ENCODE measurements at places on chromosomes 3 and 15.

GRCh38 chr15:100049936-100050876 lies 291.6 kb downstream of the ADAMTS17 start:
- H3K36me3 ChIP-seq: no peaks in the 10 kb centered on the region
- no peak overlapping the region for H3K27ac ChIP-seq
- H3K27me3 ChIP-seq: no peaks in the 10 kb centered on the region
- no peak overlapping the region for H3K4me3 ChIP-seq
- no peak for DNase-seq

DNA sequence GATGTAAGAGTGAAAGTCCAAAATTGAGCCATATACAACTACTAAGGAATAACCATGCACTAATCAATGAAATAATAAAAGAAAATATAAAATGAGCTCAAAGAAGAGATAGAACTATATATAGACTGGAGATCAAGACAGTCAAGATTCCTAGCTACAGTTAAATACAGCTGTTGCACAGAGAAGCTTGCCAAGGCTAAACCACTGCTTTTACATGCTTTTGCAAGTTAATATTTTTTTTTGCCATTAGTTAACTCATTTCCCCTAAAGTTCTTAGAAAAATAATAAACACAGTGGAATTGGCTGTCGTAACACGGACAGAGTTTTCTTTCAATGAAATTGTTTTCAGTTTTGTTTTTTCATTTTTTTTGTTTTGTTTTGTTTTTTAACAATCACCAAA lies 123.0 kb downstream of the VGLL3 start:
- no peaks in the 10 kb centered on the region for H3K4me1 ChIP-seq
- no peaks in the 10 kb centered on the region for H3K36me3 ChIP-seq
- H3K27ac ChIP-seq: no peak overlapping the region

DNA sequence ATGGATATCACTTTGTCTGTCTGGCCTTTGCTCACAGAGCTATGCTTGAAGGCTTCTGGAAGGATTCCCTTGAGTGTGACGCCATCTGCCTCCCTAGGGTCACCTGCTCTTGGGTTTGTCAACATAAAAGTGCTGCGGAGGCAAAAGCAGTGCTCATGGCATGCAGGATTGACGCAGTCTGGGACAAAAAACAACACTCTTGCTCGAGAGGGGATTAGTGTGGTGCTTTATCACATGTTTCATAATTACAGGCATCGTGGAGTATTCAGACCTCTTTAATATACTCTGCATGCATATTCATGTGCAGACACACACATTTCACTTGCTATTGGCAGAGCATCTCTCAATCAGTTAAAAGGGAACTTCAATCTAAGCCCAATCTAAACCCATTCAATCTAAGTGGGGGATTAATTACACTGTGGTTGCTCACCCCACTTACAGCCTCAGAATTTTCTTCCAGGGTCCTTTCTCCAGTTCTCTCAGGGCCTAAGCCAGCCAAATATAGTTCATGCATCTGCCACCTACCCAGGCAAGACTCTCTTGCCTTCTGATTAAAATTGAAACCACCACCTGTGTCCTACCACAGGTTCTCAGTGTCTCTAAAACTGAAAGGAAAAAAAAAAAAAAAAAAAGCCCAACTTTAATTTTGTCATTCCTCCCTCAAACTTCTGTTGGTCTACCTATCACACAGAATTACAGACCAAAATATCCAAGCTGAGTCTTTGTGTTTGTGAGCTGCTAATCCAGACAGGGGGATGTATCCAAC lies 75.6 kb downstream of the BFSP2 start:
- H3K4me3 ChIP-seq: no peak overlapping the region
- H3K4me1 ChIP-seq: no peaks in the 10 kb centered on the region
- H3K27ac ChIP-seq: no peak overlapping the region

DNA sequence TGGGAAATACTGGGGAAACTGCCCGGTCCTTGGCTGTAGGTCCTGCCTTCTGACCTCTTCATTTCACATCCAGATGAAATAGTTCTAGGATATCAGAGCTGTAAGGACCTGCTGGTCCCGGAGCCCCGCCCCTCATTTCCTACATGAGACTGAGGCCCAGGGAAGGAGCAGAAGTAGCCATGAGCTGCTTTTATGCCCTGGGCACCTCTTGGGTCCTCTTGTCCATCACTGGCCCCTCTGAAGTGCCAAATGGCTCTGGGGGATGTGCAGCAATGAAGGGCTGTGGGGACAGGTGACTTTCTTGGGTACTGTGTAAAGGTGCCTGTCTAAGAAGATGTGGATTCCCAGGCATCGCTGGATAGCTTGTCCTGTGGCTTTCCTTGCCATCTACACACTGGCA lies 40.3 kb upstream of the ESYT3 start:
- no peak overlapping the region for H3K4me3 ChIP-seq
- DNase-seq: no peak
- H3K4me1 ChIP-seq: no peaks in the 10 kb centered on the region
- no peaks in the 10 kb centered on the region for H3K27me3 ChIP-seq
- no peaks in the 10 kb centered on the region for H3K36me3 ChIP-seq

DNA sequence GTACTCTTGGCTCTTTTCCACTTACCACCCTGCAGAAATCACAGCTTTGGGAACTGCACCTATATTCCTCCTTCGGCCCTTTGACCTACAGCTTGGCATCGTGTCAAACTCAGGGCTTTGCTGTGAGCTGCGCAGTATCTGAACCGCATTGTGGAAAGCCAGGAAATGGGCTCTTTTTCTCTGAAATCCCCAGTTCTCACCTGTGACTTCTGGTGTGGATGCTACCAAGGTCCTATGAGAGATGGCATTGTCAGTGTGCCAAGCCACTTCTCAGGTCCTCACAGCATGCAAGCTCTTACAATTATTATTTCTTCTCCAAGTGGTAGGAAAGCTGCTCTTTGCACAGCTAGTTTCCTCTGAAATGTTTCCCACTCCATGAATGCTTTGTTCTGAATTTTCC lies 450.6 kb upstream of the TBL1XR1 start:
- no peaks in the 10 kb centered on the region for H3K4me1 ChIP-seq
- no peak overlapping the region for H3K27ac ChIP-seq
- H3K27me3 ChIP-seq: no peaks in the 10 kb centered on the region

GRCh38 chr3:65995030-65995429 lies 43.7 kb downstream of the MAGI1 start:
- peak; percentile 52 for DNase-seq
- no peak overlapping the region for H3K27ac ChIP-seq
- no peaks in the 10 kb centered on the region for H3K27me3 ChIP-seq
- H3K4me3 ChIP-seq: no peak overlapping the region
- H3K4me1 ChIP-seq: peaks cover 33% of the 10 kb centered on the region
- no peaks in the 10 kb centered on the region for H3K36me3 ChIP-seq

- DNase-seq: no peak
- H3K27me3 ChIP-seq: no peaks in the 10 kb centered on the region
- no peak overlapping the region for H3K4me3 ChIP-seq
Measured at GRCh38 chr3:111539351-111540331, 2.4 kb upstream of the CD96 start.

GRCh38 chr3:190319660-190320059 lies 2.6 kb downstream of the CLDN1 start:
- no peak overlapping the region for H3K27ac ChIP-seq
- H3K27me3 ChIP-seq: peaks cover 10% of the 10 kb centered on the region
- peaks cover 4% of the 10 kb centered on the region for H3K4me1 ChIP-seq

GRCh38 chr15:63605816-63606215 lies 8.6 kb downstream of the FBXL22 start:
- H3K27me3 ChIP-seq: no peaks in the 10 kb centered on the region
- no peak overlapping the region for H3K27ac ChIP-seq
- no peak for DNase-seq

DNA sequence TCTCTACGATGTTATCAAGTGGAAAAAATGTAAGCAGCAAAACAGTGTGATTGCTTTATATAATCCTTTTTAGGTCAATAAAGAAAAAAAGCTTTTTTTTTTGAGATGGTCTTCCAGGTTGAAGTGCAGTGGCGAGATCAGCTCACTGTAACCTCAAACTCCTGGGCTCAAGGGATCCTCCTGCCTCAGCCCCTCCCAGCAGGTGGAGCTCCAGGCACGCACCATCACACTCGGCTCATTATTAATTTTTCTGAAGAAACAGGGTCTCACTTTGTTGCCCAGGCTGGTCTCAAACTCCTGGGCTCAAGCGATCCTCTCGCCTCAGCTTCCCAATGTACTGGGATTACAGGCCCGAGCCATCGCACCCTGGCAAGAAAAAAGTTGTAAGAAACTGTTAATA lies 17.3 kb downstream of the RNF168 start:
- no peak overlapping the region for H3K4me3 ChIP-seq
- H3K4me1 ChIP-seq: no peaks in the 10 kb centered on the region
- H3K27me3 ChIP-seq: no peaks in the 10 kb centered on the region
- DNase-seq: peak; percentile 10
- H3K36me3 ChIP-seq: peaks cover 21% of the 10 kb centered on the region

DNA sequence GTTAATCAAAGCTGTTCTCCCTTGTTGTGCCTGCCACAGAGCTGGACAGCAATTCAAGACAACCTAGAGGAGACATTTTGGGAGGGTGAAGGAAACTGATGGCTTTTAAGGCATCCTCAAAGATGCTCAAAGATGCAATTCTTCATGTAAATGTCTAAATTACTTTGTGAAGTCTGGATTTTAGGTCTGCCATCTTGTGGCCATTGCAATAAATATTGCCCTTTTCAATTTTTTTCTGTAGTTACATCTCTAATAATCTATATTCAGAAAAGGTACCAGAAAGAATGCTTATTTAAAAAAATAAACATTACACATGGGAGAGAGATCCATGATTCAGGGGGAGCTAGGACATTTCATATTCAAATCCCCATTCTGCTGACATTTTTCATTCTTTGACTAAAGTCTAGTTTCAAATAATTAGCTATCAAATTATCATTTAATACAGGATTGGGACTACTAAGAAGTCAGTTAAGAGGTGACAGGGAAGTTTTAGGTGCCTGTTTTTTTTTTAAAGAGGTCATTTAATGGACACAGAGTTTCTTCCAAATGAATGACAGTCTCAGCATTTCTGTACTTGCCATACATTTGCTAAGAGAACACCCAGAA lies 259.8 kb upstream of the WNT5A start:
- H3K36me3 ChIP-seq: no peaks in the 10 kb centered on the region
- no peak overlapping the region for H3K4me3 ChIP-seq
- no peaks in the 10 kb centered on the region for H3K4me1 ChIP-seq
- H3K27me3 ChIP-seq: no peaks in the 10 kb centered on the region
- no peak overlapping the region for H3K27ac ChIP-seq

GRCh38 chr3:148455098-148455497 lies 242.6 kb upstream of the AGTR1 start:
- H3K4me3 ChIP-seq: no peak overlapping the region
- H3K27me3 ChIP-seq: no peaks in the 10 kb centered on the region
- no peak for DNase-seq
- H3K4me1 ChIP-seq: peaks cover 6% of the 10 kb centered on the region

- H3K27me3 ChIP-seq: no peaks in the 10 kb centered on the region
- H3K4me1 ChIP-seq: peaks cover 15% of the 10 kb centered on the region
Measured at GRCh38 chr3:52070724-52071621, 14.6 kb upstream of the DUSP7 start.

DNA sequence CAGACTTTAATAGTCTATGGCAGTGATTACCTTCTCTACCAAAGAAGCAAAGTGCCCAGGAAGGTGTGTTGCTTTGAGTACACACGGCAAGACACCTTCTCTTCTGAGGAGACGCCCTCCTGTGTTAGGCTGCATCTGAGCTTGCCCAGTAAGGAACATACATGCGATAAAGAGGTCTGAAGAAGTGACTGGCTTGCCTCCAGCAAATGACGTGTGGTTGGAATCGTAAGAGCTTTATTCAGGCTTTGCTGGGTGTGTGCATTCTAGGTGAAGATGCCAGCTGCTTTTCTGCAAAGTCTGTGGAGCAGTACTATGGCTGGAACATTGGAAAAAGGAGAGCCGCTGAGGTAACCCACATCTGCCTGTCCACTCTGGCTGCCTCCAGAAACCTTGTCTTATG lies 22.4 kb downstream of the MAP6D1 start:
- no peak for DNase-seq
- H3K36me3 ChIP-seq: peaks cover 51% of the 10 kb centered on the region
- H3K27me3 ChIP-seq: no peaks in the 10 kb centered on the region
- H3K4me3 ChIP-seq: no peak overlapping the region

DNA sequence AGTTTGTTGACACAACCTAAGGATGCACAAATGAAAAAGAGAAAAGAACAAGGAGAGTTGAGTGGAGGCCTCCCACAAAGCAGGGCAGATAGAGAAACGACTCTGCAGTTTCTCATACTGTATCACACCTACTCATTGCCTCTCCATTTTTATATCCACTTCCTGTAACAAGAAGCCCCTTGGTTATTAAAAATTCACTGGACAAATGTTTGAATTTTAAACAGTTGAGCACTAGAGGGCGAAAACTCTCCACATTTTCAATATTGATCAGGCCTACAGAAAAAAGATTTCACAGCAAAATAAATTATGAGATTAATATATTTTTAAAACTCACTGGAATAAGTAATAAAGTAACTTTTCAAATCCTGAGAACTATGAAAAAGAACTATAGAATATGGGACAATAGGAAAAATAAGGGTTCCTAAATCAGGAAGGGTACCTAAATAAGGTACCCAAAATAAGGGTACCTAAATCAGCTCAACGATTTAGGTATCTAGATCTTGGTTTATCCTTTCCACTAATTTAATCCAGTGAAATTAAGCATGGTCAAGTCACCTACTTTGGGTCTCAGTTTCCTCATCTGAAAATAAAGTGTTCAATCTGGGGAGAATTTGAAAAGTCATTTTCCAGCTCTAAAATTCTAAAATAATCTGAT lies 47.0 kb upstream of the PPIB start:
- peaks cover 2% of the 10 kb centered on the region for H3K4me1 ChIP-seq
- H3K36me3 ChIP-seq: no peaks in the 10 kb centered on the region

DNA sequence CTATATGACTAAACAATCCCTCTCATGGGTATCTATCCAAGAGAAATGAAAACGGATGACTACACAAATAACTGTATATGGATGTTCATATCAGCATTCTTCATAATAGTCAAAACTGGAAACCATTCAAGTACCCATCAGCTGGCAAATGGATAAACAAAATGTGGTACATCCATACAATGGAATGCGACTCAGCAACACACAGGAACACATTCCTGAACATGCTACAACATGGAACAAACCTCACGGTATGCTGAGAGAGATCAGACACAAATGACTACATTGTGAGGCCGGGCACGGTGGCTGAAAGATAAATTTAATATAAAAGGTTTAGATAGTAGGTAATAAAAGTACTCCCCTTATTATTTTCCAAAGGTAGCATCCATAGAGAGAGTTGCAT lies 42.6 kb downstream of the CCR4 start:
- H3K36me3 ChIP-seq: no peaks in the 10 kb centered on the region
- H3K4me3 ChIP-seq: no peak overlapping the region
- no peak overlapping the region for H3K27ac ChIP-seq
- H3K27me3 ChIP-seq: no peaks in the 10 kb centered on the region

GRCh38 chr3:15585111-15585845 lies 16.1 kb downstream of the HACL1 start:
- H3K36me3 ChIP-seq: peaks cover 13% of the 10 kb centered on the region
- no peaks in the 10 kb centered on the region for H3K4me1 ChIP-seq
- H3K4me3 ChIP-seq: no peak overlapping the region
- H3K27me3 ChIP-seq: no peaks in the 10 kb centered on the region
- DNase-seq: no peak

GRCh38 chr3:49133226-49133951 lies 539 bp upstream of the LAMB2 start:
- no peaks in the 10 kb centered on the region for H3K36me3 ChIP-seq
- H3K27me3 ChIP-seq: no peaks in the 10 kb centered on the region
- peak overlapping the region; percentile 89 for H3K4me3 ChIP-seq
- DNase-seq: peak; percentile 92
- H3K27ac ChIP-seq: peak overlapping the region; percentile 58

GRCh38 chr15:74777769-74778598 lies 3.9 kb upstream of the CSK start:
- no peaks in the 10 kb centered on the region for H3K36me3 ChIP-seq
- H3K4me1 ChIP-seq: peaks cover 28% of the 10 kb centered on the region
- H3K27ac ChIP-seq: no peak overlapping the region

All from endothelial cell of umbilical vein (primary cell).